ENCODE measurements at places on chromosomes 12 and 14. TPM values are rescaled to one million over a fixed set of nuclear protein-coding genes. Genes with fewer than 3 reads are reported as not detected.
A peak's percentile ranks its signal among the peaks of the same experiment; 100 is the strongest.

Gene RAB15
- polyA plus RNA-seq, result 17.4 TPM

Gene TMEM121
- 0.13 TPM for polyA plus RNA-seq

Gene MED13L
- polyA plus RNA-seq, result 18.7 TPM

Gene HEBP1
- 46.8 TPM for polyA plus RNA-seq

Gene BBOF1
- polyA plus RNA-seq, result 0.53 TPM

Gene FAM222A
- polyA plus RNA-seq, result 0.85 TPM

DNA sequence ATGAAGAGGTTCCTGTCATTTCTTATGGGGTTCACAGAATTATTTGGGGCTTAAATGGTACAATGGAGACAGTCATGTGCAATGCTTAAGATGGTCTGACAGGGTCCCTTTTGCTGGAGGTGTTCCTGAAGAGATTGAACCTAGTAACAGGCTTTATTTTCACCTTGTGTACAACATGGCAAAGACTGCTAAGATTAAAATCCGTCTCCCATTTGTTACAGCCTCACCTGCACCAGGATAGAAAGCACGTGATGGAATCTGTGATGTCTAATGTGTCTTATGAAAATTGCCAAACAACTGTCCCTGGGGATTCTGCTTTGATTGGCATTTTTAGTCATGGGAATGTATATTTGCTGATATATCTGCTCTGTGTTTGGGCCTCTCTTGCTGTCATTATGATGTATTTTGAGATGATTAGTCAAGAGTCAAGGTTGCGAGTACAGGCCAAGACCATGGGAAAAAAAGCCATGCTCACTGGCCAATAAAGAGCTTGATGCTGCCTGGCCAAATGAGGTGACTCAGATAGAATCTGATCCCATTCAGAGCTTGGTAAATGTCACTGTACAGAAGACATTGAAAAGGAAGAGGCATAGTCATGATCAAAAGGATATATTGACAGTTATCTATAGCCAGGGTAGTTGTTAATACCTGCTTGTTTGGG lies 96.1 kb downstream of the FLRT2 start:
- no peak for DNase-seq

DNA sequence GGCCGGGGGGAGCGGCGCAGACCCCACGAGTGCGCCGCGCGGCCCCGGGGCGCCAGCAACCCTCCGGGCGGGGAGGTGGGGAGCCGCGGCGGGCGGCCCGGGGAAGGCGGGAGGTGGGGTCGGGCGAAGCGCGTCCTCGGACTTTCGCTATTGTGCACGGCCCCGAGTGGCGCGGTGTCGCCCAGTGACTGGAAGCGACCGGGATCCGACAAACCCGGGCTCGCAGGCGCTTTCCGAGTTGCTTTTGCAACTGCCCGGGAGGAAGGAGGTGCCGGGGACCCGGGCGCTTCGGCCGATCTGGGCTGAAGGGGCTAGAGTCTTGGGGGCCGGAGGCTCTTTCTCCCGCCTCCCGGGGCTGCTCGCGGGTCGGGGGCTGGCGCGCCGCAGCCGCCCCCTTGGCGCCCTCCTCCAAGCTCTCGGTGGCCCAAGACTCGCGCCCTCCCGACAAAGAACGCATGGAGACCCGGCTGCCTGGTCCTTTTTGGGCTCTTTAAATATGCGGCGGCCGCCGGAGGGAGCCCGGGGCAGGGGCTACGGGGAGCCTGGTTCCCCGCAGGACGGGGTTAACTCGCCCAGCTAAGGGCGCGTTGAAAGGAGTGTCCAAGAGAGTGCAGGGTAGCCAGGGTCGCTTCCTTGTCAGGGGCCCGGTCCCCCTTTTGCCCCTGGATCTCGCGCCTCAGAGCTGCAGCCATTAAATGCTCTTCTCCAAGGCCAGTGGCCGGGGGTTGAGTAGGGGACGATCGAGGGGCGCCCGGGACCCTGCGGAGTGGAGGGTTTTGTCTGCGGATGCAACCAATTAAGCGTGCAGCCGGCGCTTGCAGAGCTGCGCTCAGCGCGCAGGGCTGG lies 1.4 kb downstream of the HMGA2 start:
- DNase-seq, result peak; percentile 82

- peak; percentile 48 for DNase-seq
Observed at GRCh38 chr12:6273541-6274230, 36.8 kb upstream of the PLEKHG6 start.

DNA sequence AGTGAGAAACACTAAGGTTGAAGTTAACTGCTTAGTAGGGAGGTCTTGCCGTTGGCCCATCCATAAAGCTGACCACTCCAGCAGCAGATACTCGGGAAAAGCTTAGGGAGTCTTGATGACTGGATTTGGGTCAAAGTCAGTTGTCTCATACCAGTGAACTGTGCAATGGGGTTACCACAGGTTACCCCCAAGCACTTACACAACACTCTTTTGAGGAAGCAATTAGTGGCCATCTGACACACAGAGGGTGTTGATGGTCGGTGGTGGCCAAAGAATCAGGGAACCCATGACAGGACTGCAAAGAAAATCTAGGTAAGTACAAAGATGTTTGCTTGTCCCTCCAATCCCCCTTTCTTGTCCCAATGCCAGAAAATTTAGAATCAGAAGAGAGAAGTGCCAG lies 410.2 kb downstream of the APAF1 start:
- no peak for DNase-seq

GRCh38 chr12:52311285-52311648 lies 9.9 kb downstream of the KRT83 start:
- DNase-seq, result no peak

DNA sequence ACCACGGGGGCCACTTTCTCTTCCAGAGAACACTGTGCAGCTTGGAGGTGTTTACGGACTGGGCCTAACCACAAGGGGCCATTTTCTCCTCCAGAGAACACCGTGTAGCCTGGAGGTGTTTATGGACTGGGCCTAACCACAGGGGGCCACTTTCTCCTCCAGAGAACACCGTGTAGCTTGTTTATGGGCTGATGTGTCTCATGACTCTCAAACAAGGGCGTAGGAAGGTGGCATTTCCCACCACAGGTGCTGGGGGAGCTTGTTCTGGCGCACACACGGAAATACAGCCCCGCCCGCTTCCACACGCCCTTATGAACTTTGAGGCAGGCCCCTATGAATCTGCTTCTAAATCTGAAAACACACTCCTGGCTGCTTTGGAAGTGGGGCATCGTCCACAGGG lies 174.6 kb upstream of the SFSWAP start:
- DNase-seq, result no peak

GRCh38 chr12:85466890-85467289 lies 186.9 kb downstream of the ALX1 start:
- no peak for DNase-seq

DNA sequence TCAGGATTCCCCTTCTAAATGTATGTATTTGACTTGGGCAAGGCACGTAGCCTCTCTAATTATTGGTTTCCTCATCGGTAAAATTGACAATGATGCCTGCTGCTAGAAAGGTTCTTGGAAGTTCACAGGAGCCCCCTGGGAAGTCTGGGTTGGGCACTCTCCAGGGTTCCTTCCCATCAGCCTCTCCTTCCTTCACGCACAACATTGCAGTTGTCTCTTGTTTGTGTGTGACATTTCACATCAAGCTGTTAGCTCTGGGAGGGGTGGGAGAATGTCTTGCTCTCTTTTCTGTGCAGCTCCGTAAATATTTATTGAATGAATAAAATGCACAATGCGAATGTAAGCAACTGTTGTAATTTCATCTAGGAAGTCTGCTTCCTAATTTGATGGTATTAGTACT lies 153.2 kb upstream of the PRICKLE1 start:
- DNase-seq, result no peak

DNA sequence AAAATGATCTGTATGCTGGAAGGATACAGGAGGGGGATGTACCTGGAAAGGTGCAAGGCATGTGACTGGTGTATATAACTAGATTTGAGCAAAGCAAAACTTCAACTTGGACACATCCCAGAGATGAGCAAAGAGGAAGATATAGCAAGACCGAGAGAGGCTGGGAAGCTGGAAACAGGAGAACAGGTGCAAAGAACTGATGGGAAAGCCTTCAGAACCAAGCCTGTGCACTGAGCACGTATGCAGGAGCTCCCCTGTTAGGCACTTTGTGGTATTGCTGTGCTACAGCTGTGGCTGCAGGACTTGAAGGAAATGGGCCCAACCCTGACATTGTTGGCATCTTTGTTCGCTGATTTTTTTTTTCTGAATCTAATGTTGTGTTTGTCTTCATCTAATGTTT lies 120.7 kb upstream of the PWP1 start:
- peak; percentile 82 for DNase-seq
